ENCODE measurements at places on chromosomes 12 and 14. TPM values are rescaled to one million over a fixed set of nuclear protein-coding genes. Genes with fewer than 3 reads are reported as not detected.

DNA sequence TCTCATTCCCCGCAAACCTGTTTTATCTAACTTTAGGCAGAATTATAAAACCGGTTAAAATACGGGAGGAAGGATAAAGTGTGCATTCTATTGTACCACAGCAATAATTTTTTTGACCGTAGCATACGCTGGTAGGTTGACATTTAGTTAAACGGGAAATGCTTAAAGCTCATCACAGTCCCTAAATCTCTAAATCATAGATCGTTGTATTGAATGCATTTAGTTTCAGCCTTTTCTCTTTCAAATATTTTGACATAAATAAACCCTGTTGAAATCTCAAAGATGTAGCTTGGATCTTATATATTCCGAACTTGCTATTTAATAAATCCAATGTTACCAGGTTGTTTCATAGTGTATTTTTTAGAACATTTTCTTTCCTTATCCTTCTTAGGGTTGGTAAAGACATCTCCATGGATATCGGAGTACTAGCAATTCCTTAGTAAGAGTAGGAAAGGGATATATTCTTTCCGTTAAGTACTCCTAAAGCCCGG lies 798 bp downstream of the CLEC2B start:
- no peaks in the 10 kb centered on the region for H3K27me3 ChIP-seq
- DNase-seq, result no peak
- peaks cover 14% of the 10 kb centered on the region for H3K36me3 ChIP-seq
- H3K27ac ChIP-seq, result peak overlapping the region; percentile 93
- peaks cover 38% of the 10 kb centered on the region for H3K4me1 ChIP-seq

The FOXG1 gene
- not detected for total RNA-seq

DNA sequence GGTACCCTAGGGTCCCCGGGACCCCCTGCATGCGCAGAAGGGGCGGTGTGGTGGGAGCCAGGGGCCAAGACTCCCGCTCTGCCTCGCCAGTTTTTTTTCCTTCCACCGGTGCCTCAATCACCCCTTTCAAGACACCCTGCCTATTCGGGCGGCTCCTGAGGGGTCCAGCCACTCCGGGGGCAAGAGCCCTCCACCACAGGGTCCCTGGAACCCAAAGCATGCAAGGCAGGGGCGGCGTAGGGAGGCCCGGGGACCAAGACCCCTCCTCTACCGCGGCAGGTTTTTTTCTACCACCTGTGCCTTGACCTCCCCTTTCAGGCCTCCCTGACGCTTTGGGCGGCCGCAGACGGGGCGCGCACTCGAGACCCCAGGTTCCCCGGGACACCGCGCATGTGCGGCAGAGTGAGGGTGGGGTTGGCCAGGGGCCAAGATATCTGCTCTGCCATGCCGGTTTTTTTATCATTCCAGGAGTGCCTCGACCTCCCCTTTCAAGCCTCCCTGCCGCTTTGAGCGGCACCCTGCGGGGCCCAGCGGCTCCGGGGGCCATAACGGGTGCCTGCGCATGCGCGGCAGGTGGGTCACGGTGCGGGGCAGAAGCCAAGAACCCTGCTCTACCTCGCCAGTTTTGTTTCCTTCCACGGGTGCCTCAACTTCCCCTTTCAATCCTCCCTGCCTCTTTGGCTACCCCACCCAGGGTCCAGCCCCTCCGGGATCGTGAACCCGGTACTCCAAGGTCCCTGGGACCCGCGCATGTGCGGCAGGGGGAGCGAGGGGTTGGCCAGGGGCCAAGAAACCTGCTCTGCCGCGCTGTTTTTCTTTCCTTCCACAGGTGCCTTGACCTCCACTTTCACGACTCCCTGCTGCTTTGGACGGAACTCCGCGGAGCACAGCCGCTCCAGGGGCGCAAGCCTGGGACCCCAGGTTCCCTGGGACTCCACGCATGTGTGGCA lies 328.1 kb downstream of the ALG10 start:
- DNase-seq, result no peak
- H3K27me3 ChIP-seq, result no peaks in the 10 kb centered on the region
- no peak overlapping the region for H3K4me3 ChIP-seq
- no peak overlapping the region for H3K27ac ChIP-seq
- H3K36me3 ChIP-seq, result no peaks in the 10 kb centered on the region

DNA sequence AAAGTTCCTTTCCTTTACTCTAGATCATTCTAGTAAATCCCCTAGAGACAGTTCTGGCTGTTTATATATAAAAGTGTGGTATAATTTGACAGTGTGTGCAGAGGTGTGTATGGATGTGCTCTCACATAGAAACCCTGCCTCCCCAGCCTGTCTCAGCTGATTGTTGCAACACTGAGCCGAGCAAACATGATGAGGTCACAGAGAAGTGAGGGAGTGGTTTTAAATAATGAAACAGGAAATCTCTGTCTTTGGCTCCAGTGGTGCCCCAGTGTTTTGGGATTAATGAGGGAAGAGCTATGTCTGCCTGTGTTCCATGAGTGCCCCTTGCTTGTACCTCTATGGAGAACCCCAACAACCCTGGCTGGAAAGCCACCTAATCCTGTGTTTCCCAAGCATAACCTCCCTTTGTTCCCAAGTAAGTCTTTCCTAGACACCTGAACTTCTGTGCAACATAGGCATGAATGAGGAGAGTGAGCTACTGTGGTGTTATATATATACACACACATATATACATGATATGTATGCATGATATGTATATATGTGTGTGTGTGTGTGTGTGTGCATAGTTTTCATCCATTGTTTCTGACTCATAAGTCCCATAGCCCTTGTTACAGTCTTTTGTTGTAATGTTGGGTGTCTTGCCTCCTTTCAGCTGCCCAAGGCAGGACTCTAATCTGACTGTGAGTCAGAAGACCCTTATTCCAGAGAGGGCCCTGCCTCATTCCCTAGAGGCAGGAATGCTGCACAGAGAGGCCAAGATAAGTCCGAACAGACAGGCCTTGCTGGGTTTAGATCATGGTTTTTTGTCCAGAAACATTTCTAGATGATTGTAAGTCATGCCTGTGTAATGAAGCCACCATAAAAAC lies 18.0 kb downstream of the TRAF3 start:
- peak; percentile 84 for DNase-seq
- H3K4me3 ChIP-seq, result no peak overlapping the region
- peak overlapping the region; percentile 73 for H3K27ac ChIP-seq
- H3K4me1 ChIP-seq, result peaks cover 51% of the 10 kb centered on the region
- peaks cover 50% of the 10 kb centered on the region for H3K36me3 ChIP-seq

- H3K4me3 ChIP-seq, result peak overlapping the region; percentile 72
- no peaks in the 10 kb centered on the region for H3K36me3 ChIP-seq
- peak overlapping the region; percentile 82 for H3K27ac ChIP-seq
- H3K27me3 ChIP-seq, result peaks cover 17% of the 10 kb centered on the region
- peaks cover 20% of the 10 kb centered on the region for H3K4me1 ChIP-seq
Observed at GRCh38 chr14:74401504-74402241, 24.3 kb downstream of the SYNDIG1L start.

- no peak for DNase-seq
- H3K27me3 ChIP-seq, result no peaks in the 10 kb centered on the region
- peaks cover 48% of the 10 kb centered on the region for H3K36me3 ChIP-seq
- H3K4me1 ChIP-seq, result peaks cover 2% of the 10 kb centered on the region
- H3K4me3 ChIP-seq, result no peak overlapping the region
Observed at GRCh38 chr12:106790020-106790419, 15.5 kb downstream of the RIC8B start.

GRCh38 chr12:119868992-119869391 lies 8.1 kb downstream of the CIT start:
- no peak overlapping the region for H3K4me3 ChIP-seq
- H3K36me3 ChIP-seq, result peaks cover 41% of the 10 kb centered on the region
- no peaks in the 10 kb centered on the region for H3K27me3 ChIP-seq

The OTOGL gene
- not detected for total RNA-seq

DNA sequence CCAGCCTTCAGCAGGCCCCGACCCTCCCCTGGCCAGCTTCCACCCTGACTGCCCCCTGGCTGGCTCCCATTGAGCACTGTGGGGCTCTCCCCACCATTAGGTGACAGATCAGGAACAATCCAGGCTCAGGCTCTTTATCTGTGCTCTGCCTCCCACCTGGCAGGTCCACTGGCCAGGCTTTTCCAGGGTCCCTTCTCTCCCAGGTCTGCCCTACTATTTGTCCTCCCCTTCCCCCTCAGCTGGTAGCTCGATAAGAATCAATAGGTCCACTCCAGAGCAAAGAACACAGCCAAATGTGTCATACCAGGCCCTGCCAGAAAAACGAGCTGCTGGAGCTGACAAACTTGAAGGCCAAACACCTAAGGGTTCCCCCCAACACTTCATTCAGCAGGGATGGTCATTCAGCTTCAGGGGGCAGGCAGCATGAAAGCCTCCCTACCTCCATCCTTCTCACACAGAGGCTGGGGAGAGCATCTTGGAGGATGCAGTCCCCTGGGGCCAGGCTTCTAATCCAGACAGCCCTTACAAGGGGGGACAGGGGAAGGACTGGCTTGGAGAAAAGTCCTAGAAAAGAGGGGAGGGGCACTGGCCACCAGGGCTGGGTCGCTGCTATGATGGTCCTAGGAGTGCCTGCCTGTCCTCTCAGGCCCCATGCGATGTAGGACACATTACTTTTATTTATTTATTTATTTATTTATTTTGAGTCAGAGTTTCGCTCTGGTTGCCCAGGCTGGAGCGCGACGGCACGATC lies 1.9 kb upstream of the KRT18 start:
- H3K4me3 ChIP-seq, result no peak overlapping the region
- H3K36me3 ChIP-seq, result no peaks in the 10 kb centered on the region
- DNase-seq, result no peak
- peaks cover 19% of the 10 kb centered on the region for H3K27me3 ChIP-seq
- peaks cover 2% of the 10 kb centered on the region for H3K4me1 ChIP-seq

GRCh38 chr12:57850854-57851430 lies 4.4 kb upstream of the CTDSP2 start:
- H3K4me1 ChIP-seq, result peaks cover 13% of the 10 kb centered on the region
- H3K27ac ChIP-seq, result no peak overlapping the region
- no peak overlapping the region for H3K4me3 ChIP-seq
- no peak for DNase-seq
- H3K36me3 ChIP-seq, result no peaks in the 10 kb centered on the region

The SLIRP gene
- 190 TPM for total RNA-seq

GRCh38 chr14:68147303-68147702 lies 327.7 kb downstream of the RAD51B start:
- H3K27me3 ChIP-seq, result no peaks in the 10 kb centered on the region
- no peak overlapping the region for H3K4me3 ChIP-seq
- no peak for DNase-seq

The TSHR gene
- total RNA-seq, result not detected

DNA sequence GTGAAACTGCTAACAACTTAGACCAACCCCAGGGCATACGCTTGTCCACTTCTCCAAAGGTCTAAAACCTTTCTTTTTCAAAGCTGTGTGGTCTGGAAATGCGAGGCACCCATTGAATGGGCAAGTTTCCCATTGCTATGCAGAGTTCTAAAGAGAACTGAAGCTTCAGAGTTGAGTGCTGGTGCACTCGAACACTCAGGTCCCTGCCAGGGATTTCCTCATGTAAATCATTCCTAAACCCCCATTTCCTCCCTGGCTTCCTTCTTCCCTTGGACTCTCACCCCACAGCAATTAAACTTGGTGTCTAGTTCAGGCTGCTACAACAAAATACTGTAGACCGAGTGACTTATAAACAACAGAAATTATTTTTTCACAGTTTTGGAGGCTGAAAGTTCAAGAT lies 2.2 kb upstream of the PXN start:
- H3K4me1 ChIP-seq, result peaks cover 25% of the 10 kb centered on the region
- H3K36me3 ChIP-seq, result peaks cover 10% of the 10 kb centered on the region
- no peak overlapping the region for H3K27ac ChIP-seq
- no peak for DNase-seq

GRCh38 chr14:59028476-59029202 lies 159.8 kb upstream of the DAAM1 start:
- peaks cover 13% of the 10 kb centered on the region for H3K27me3 ChIP-seq
- DNase-seq, result peak; percentile 76
- peaks cover 2% of the 10 kb centered on the region for H3K4me1 ChIP-seq
- no peaks in the 10 kb centered on the region for H3K36me3 ChIP-seq
- H3K27ac ChIP-seq, result no peak overlapping the region

DNA sequence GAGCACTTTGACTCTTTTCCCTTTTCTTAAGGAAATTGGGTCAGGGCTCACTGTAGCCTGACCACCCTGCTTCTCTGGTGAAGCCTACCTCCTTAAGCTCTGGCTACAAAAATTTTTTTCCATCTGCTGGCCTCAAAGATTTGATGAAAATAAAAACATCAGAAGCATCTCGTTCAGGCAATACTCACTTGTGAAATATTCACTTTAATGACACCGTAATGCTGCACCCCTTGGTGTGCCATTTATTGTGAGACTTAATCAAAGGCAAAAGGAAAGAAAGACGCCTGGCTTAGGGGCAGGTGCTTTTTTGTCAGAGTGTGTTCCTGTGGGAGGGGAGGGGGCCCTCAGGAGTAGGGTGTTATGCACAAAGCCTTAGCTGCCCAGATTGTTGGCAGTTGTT lies 155.0 kb upstream of the TMPO start:
- H3K36me3 ChIP-seq, result no peaks in the 10 kb centered on the region
- H3K4me3 ChIP-seq, result no peak overlapping the region
- no peak overlapping the region for H3K27ac ChIP-seq

The DBX2 gene
- total RNA-seq, result not detected

The DYNLL1 gene
- total RNA-seq, result 351 TPM

The LRRC9 gene
- total RNA-seq, result not detected

GRCh38 chr14:25001156-25001555 lies 48.8 kb downstream of the STXBP6 start:
- H3K27me3 ChIP-seq, result no peaks in the 10 kb centered on the region
- no peaks in the 10 kb centered on the region for H3K36me3 ChIP-seq
- no peak for DNase-seq
- no peak overlapping the region for H3K4me3 ChIP-seq
- no peaks in the 10 kb centered on the region for H3K4me1 ChIP-seq
- no peak overlapping the region for H3K27ac ChIP-seq

DNA sequence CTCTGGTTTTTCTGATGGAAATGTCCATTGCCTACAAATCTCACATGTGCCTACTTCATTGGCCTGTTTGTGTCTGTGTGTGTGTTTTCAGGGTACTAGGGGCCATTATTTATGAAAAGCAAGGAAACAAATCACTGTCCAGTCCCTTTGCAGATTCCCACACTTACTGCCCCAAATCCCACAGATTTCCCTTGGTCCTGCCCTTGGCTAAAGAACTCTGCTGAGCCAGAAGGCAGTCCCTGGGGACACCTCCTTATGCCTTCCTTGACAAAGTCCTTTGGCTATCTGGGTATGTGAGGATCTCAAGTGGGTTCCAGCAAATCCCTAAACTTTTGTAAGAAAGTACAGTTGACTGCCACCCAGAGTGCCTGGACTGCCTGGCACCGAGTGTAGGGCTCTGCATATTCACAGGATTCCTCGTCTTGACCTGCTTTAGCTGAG lies 388.1 kb downstream of the BCAT1 start:
- peaks cover 18% of the 10 kb centered on the region for H3K4me1 ChIP-seq
- no peaks in the 10 kb centered on the region for H3K36me3 ChIP-seq
- H3K27me3 ChIP-seq, result peaks cover 61% of the 10 kb centered on the region
- DNase-seq, result no peak
- H3K4me3 ChIP-seq, result peak overlapping the region; percentile 93

GRCh38 chr12:109130297-109131153 lies 14.1 kb downstream of the ACACB start:
- H3K36me3 ChIP-seq, result no peaks in the 10 kb centered on the region
- no peak overlapping the region for H3K27ac ChIP-seq
- H3K4me1 ChIP-seq, result no peaks in the 10 kb centered on the region
- H3K27me3 ChIP-seq, result peaks cover 4% of the 10 kb centered on the region
